ENCODE measurements at places on chromosomes 3 and 15. TPM values are rescaled to one million over a fixed set of nuclear protein-coding genes. Genes with fewer than 3 reads are reported as not detected.

RFX7 gene
- total RNA-seq: 16.0 TPM

ARNT2 gene
- 9.7 TPM for total RNA-seq

MYO9A gene
- 179 TPM for total RNA-seq

ACKR4 gene
- total RNA-seq: 6.8 TPM

KCNAB1 gene
- 4.9 TPM for total RNA-seq

HDAC11 gene
- total RNA-seq: 7.4 TPM

PPP2R3A gene
- 28.7 TPM for total RNA-seq

CMTM8 gene
- 1.6 TPM for total RNA-seq

GOLGA6L7 gene
- not detected for total RNA-seq

FBXW12 gene
- total RNA-seq: 0.32 TPM

RASGRP1 gene
- total RNA-seq: 0.74 TPM

CAMK2N2 gene
- total RNA-seq: 0.26 TPM

COLQ gene
- 6.8 TPM for total RNA-seq

FANCD2OS gene
- not detected for total RNA-seq

ZNF609 gene
- total RNA-seq: 23.7 TPM

PLA2G4E gene
- not detected for total RNA-seq

MESP2 gene
- total RNA-seq: not detected

CCDC39 gene
- total RNA-seq: not detected

PIERCE2 gene
- total RNA-seq: 3.8 TPM

PLSCR5 gene
- total RNA-seq: not detected

PATL2 gene
- 1.7 TPM for total RNA-seq

FGF12 gene
- total RNA-seq: 4.5 TPM

CD200 gene
- total RNA-seq: 23.0 TPM

TMIE gene
- total RNA-seq: 0.26 TPM

IQCF5 gene
- not detected for total RNA-seq

EMC7 gene
- 26.2 TPM for total RNA-seq

MYO5C gene
- total RNA-seq: 11.6 TPM

CRABP1 gene
- 5.9 TPM for total RNA-seq

A4GNT gene
- total RNA-seq: not detected

OXSM gene
- total RNA-seq: 8.7 TPM

SI gene
- not detected for total RNA-seq

PTH1R gene
- 11.5 TPM for total RNA-seq

RASGRF1 gene
- 0.48 TPM for total RNA-seq

LIPC gene
- 1.2 TPM for total RNA-seq
